ENCODE measurements at places on chromosomes 6 and 20.

- DNase-seq: no peak
Measured at GRCh38 chr20:36924167-36925045, 27.1 kb downstream of the SAMHD1 start.

GRCh38 chr20:7841291-7841970 is 98.8 kb downstream of the HAO1 start:
- DNase-seq: peak; percentile 85

GRCh38 chr6:130604841-130605399 is 222.3 kb upstream of the SMLR1 start:
- DNase-seq: no peak

DNA sequence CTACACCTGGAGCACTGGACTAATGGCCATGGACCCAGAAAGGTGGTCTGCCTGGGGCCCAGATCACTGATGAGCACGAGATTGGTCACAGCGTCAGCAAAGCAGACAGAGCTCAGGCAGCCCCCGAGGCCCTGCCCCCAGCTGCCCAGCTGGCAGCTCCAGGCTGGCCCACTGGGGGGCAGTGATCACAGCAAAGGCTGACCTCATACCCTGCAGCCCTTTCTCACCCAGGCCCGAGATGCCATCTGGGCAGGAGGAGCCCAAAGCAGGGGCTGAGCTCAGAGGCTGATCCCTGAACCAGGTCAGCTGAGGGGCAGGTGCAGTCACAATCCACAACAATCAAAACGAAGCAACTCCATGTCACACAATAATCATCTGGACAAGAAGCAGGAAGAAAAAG is 4.1 kb downstream of the MAP1LC3A start:
- peak; percentile 33 for DNase-seq

Data from LHCN-M2 (cell line).